PC-9 (cell line): ENCODE measurements at places on chromosomes 6 and 20. TPM values are rescaled to one million over a fixed set of nuclear protein-coding genes. Genes with fewer than 3 reads are reported as not detected.
A peak's percentile ranks its signal among the peaks of the same experiment; 100 is the strongest.

DNA sequence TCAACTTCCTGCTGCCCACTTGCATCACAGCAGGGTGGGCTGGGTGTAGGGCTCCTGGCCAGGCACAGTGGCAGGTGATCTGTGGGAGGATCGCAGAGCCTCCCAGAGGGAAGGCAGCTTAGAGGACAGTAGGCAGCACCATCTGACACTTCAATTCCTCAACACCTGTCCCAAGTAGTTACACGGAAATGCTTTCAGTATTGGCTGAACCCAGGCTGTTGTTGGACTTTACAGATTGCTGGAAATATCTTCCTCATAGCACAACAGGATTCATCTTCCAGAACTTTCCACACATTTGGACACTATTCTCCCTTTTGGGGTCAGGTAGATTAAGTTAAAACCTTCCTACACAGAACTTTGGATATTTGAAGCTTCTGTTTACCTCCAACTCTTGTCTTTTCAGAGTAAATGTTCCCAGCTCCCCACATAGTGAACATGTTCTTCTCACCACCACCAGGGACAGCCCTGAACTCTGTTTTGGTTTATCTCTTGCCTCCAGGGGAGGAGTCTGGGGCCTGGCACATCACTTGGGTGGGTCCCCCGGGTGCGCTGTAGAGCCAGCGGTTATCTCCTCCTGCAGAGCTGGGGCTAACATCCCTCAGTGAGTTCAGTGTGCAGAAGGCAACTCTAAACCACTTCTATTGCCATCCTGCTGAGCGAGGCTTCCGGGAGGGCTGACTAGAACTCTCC lies 3.5 kb upstream of the SLC22A2 start:
- no peaks in the 10 kb centered on the region for H3K36me3 ChIP-seq
- no peak overlapping the region for H3K27ac ChIP-seq

GRCh38 chr20:22489626-22490286 lies 94.6 kb downstream of the FOXA2 start:
- H3K4me1 ChIP-seq, result no peaks in the 10 kb centered on the region
- no peak for DNase-seq
- no peaks in the 10 kb centered on the region for H3K27me3 ChIP-seq
- H3K27ac ChIP-seq, result no peak overlapping the region
- no peak overlapping the region for H3K4me3 ChIP-seq

GRCh38 chr6:15001326-15001910 lies 244.5 kb upstream of the JARID2 start:
- no peaks in the 10 kb centered on the region for H3K27me3 ChIP-seq
- no peaks in the 10 kb centered on the region for H3K4me1 ChIP-seq
- no peaks in the 10 kb centered on the region for H3K36me3 ChIP-seq
- H3K4me3 ChIP-seq, result no peak overlapping the region
- DNase-seq, result no peak

DNA sequence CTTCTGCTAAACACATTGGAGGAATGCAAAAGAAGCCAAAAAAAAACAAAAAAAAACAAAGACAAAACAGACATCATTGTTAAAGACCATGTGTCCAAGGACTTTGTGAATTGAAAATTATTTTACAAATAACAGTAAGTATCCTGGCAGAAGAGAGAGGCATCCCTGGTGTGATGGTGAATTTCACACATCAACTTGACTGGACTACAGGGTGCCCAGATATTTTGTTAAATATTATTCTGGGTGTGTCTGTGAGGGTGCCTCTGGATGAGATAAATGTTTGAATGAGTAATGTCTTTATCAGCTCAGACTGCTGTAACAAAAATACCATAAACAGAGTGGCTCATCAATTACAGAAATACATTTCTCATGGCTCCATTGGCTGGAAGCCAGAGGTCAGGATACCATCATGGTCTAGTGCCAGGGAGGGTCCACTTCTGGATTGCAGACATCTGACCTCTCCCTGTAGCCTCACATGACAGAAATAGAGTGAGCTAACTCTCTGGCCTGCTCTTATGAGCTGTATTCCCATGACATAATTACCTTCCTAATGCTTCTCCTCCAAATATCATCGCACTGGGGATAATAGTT lies 12.2 kb upstream of the C6orf118 start:
- no peak overlapping the region for H3K27ac ChIP-seq
- no peak for DNase-seq
- H3K4me1 ChIP-seq, result no peaks in the 10 kb centered on the region
- H3K27me3 ChIP-seq, result peaks cover 16% of the 10 kb centered on the region; the same call in 1 of the 2 replicates
- no peaks in the 10 kb centered on the region for H3K36me3 ChIP-seq

DNA sequence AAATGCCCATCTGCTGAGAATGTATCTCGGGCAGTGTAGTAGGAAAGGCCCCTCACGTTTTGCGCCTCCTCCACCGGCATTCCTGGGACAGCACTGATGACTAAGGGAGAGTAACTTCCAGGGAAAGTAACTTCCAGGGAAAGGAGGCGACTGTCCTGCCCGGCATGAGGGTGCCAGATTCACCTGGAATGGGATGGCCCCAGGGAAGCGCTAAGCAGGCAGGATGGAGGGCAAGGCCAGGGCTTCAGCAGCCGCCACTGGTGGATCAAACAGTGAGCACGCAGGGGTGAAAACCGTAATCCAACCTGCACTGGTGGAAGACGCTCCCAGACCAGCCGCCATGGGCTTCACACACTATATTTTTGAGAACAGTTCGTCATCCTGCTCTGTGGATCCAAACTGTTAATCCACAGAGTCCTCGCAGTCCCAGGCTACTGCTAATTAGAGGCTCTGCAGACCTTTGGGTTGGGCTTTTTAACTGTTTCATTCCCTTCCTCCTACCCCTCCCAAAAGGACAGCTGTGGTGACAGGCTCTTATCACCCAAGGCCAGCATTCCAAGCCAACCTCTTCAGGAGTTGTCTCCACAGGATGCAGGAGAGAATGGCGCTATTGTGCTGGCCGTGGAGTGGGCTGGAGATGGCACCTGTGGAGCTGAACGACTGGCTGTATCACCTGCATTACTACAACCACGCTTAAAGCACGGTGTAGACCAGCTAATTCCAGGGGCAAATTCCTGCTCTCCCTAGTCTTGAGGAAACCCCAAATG lies 178.9 kb downstream of the DLL1 start:
- peaks cover 86% of the 10 kb centered on the region for H3K27me3 ChIP-seq
- no peaks in the 10 kb centered on the region for H3K36me3 ChIP-seq
- no peak overlapping the region for H3K27ac ChIP-seq
- H3K4me3 ChIP-seq, result no peak overlapping the region
- no peak for DNase-seq

GRCh38 chr6:113627480-113627879 lies 229.7 kb upstream of the MARCKS start:
- H3K27me3 ChIP-seq, result no peaks in the 10 kb centered on the region
- no peaks in the 10 kb centered on the region for H3K36me3 ChIP-seq
- H3K4me1 ChIP-seq, result peaks cover 24% of the 10 kb centered on the region
- no peak overlapping the region for H3K27ac ChIP-seq

DNA sequence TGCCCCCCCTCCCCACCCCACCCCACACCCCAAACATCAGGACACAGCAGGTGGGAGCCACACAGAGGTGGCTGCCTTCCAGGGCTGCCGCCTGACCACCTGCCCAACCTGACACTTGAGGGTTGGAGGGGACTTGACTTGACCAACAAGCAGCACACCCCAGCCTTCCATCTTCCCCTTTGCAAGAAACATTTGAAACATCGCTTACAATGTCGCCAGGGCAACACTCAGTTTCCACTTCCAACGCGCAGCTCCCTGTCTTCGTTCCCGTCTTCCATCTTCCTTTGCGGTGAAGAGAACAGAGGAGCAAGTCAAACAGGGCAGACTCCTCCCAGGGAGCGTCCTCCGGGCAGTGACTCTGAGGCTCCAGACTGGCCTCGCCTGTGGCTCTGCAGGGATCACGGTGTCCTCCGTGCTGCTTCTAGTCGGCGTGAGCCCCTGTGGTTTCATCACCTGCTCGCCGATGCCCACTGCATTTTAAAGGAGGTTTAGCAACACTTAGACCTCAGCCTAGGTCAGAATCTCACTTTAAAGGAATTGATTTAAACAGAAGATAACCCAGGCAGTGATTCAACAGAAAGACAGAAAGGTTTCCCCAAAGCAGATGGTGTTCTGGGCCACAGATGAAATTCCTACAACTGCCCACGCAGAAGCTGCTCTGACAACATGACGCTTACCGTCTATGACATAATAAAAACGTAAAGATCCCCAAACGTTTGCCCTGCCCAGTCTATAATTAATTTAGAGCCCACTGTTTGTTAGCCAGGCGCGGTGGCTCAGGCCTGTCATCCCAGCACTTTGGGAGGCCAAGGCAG lies 130.8 kb downstream of the TAF4 start:
- no peak overlapping the region for H3K27ac ChIP-seq
- no peak overlapping the region for H3K4me3 ChIP-seq
- H3K36me3 ChIP-seq, result no peaks in the 10 kb centered on the region
- no peaks in the 10 kb centered on the region for H3K4me1 ChIP-seq
- DNase-seq, result no peak

DNA sequence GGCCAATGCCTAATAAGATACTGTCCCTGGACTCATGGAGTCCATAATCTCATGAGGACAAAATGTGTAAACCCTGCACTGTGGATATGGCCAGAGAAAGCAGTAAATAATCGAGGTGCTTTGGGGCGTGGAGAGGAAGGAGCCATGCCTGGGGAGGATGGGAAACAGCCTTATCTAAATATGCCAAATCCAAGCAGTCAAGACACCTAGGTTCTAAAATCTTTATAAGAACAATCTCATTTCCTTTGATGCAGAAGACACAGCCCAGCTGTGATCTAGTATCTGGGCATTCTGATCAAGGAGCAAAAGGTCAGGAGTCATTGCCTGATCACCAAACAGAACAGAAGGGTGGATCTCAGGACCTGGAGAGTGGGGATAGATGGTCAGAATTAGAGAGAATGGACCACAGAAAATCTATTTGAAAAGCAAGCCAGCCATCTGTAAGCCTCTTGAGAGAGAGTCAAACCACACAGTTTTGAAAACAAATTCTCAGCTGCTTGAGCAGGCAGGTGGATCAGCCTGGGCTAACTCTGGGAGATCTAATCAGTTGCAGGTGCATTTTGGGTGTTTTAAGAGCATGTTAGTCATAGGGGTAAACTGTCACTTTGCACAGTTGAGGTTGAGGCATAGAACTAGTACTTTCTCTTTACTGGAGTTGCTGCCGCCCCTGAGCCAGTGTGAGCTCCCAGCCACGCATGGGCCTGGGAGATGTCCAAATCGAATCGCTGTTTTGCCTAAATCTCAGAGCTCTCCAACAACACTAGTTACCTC lies 130.8 kb upstream of the TNFAIP3 start:
- H3K36me3 ChIP-seq, result no peaks in the 10 kb centered on the region
- H3K27ac ChIP-seq, result no peak overlapping the region
- H3K4me1 ChIP-seq, result peaks cover 28% of the 10 kb centered on the region

DNA sequence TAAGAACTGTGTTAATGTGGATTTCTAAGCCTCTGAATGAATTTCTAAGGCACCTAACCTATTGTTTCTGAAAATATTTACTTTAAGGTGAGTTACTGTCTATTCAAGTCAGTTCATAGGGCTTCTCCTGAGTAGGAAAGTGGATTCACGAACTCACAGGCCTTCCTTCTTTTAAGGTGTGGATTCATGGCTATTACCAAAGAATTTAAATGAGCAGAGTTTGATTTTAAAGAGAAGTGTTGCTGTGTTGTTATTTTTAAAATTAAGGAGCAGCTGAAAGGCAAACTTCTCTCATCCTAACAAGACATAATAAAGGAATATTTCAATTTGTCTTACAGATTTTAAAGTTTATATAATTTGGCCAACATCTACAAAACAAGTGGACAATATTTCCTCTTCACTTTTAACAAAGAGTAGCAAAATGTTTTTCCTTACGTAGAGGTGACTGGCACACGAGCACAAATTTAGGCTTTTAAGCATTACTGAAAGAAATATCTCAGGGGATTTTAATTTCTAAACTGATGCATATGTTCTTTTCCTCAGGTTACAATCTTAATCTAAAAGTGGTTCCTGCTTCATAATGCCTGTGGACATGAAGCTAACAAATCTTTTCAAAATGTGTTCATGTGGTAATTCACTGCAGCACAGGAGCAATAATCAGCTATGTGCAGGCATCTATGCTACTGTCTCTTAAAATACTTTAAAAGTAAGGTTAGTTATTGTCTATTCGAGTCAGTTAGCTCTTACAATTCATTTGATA lies 602 bp upstream of the TSPYL4 start:
- peak overlapping the region; percentile 77 for H3K27ac ChIP-seq
- H3K27me3 ChIP-seq, result no peaks in the 10 kb centered on the region
- H3K36me3 ChIP-seq, result 0 out of 2 replicates have a peak, but pooled peaks cover 4% of the 10 kb centered on the region
- H3K4me3 ChIP-seq, result peak overlapping the region; percentile 82

GRCh38 chr6:139027620-139028182 lies 844 bp upstream of the ABRACL start:
- H3K36me3 ChIP-seq, result no peaks in the 10 kb centered on the region
- peak; percentile 14 for DNase-seq
- peak overlapping the region; percentile 85 for H3K4me3 ChIP-seq
- peak overlapping the region; percentile 69 for H3K27ac ChIP-seq

The LY6G5C gene
- total RNA-seq, result 2.6 and 3.7 TPM in 2 replicates

- DNase-seq, result no peak
- no peak overlapping the region for H3K27ac ChIP-seq
- no peaks in the 10 kb centered on the region for H3K36me3 ChIP-seq
- H3K4me1 ChIP-seq, result peaks cover 24% of the 10 kb centered on the region
Measured at GRCh38 chr6:157774153-157775135, 48.6 kb upstream of the SNX9 start.

- peak; percentile 66 for DNase-seq
- H3K4me3 ChIP-seq, result no peak overlapping the region
- peaks cover 37% of the 10 kb centered on the region for H3K4me1 ChIP-seq
- no peaks in the 10 kb centered on the region for H3K27me3 ChIP-seq
Measured at GRCh38 chr6:43856005-43856765, 86.2 kb downstream of the VEGFA start.

DNA sequence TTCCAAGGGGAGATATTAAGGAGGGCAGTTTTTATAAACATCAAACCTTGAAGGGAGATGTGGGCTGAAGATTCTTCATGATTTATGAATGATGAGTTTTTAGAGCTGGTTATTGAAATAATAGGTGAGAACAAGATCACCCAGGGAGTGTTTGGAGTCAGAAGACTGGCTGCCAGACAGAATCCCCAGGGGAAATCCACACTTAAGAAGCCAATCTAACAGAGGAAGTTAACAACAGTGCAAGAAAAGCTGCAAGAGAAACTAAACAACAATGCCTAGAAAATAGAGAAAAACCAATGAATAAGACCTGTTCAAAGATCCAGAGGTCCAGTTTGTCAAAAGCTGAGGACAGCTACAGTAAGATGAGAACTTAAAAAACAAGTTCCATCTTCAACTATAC lies 167.9 kb upstream of the MAN1A1 start:
- no peaks in the 10 kb centered on the region for H3K36me3 ChIP-seq
- DNase-seq, result no peak
- H3K4me1 ChIP-seq, result no peaks in the 10 kb centered on the region
- H3K27me3 ChIP-seq, result no peaks in the 10 kb centered on the region
- H3K27ac ChIP-seq, result no peak overlapping the region

DNA sequence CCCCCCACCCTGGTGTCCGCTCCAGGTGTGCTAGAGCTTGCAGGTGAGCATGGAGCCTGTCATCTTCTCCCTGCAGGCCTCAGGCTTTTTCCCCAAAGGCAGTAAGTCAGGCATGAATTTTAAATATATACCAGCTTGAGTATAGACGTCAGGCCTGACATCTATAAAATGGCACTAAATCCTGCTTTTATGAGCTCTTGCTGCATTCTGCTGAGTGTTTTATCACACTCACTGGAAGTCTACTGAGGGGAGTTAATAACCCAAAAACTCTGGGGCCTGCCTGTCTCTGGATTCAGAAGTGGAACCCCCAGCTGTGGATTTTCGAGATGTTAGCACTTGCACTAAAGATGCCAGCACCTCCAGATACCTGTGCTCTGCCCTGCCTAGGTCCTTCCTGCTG lies 133.4 kb upstream of the TOP1 start:
- no peak overlapping the region for H3K27ac ChIP-seq
- H3K4me1 ChIP-seq, result no peaks in the 10 kb centered on the region
- no peak overlapping the region for H3K4me3 ChIP-seq
- peaks cover 70% of the 10 kb centered on the region for H3K27me3 ChIP-seq

The NKX2-4 gene
- not detected in 2 replicates for total RNA-seq
